ENCODE measurements at places on chromosomes 13 and 19.

DNA sequence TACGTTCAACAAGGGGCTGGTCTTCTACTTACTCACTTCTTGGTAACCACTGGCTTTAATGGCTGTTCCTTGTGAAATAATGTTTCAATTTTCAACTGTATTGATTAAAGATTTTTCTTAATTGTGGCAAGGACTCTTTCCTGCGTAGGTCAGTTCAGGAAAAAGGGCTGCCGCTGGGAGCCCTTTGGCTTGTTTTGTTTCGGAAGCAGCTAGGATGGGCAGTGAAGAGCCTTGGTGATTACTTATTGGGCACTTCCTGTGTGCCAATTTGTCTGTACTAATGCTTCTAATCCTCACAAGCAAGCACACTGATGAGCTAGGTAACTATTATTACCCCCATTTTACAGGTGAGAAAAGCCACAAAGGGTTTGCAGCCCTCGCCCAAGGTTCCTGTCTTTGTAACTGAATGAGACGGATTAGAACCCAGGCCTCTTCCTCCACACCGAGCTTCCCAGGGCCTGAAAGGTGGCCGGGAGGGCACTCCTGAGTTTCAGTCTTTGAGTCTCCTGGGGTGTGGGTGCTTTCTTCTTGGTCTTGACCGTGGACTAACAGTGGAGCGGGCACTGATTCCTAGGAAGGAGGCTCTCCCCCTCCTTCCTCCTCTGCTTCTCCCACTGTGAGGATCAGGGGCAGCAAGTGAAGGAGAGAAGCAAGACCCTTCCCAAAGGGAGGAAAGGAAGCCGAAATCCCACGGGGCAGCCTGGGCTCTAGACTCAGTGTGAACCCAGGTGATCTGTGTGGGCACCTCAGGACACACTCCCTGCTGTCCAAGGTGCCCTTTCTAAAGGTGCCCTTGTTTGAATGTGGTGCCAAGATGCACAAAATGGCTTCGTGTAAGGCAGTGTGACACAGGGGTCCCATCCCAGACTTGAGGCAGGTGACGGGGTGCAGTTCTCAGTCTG is 3.7 kb downstream of the COL4A2 start:
- DNase-seq, result no peak

DNA sequence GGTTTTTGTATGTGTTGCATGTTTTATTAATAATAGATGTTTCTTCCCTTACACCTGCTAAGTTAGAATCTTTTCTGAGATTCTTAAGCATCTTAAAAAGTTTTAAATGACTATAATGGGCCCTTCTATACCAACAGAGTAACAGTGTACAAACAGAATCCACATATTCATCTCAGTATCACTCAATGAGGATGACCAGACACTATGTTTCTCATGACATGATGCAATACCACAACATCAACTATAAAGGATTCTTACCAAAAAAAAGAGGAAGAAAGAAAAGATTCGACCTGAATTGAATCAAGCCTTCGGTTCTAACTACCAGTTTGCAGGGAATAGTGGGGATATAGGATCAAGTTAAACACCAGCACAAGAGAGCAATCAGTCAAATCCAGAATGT is 56.5 kb downstream of the INTS6 start:
- peak; percentile 31 for DNase-seq

- no peak for DNase-seq
These were observed 86.5 kb downstream of the TNFSF11 start for GRCh38 chr13:42660333-42660965.

DNA sequence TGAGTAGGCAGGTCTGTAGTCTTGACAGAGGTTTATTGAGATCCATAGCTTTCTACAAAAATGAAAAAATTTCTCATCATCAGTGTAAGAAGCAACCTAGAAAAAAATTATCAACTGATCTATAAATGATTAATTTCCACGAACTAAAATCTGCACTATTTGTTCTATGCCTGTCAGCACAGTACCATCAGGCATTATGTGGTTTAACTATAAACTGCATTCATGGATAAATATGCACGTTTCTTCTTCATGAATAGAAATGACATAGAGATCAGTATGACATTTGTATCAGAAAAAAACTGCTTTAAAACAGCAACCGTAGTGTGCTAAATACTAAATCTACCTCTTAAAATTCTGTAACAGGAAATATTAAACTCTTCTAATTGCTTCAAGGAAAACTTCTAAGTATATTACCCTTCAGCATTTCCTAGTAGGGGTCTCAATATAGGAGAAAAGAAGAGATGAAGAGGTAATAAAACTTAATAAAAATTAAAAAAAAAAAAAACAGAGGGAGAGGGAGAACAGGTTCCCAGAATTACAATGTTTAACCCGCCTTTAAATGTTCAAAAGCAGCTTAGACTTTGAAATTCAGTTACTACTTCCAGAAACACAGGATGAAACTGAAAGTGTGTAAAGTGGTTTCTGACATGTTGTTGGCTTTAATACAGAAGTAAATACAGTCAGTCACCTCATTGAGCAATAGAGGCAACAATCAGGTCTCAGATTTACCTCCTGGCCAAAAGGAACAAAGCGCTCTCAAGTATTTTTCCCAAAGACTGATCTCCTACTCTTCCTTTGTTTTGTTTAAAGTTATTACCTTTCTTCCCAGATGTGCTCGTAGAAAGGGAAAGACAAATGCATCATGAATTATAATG is 144.4 kb downstream of the DIAPH3 start:
- DNase-seq, result peak; percentile 2

DNA sequence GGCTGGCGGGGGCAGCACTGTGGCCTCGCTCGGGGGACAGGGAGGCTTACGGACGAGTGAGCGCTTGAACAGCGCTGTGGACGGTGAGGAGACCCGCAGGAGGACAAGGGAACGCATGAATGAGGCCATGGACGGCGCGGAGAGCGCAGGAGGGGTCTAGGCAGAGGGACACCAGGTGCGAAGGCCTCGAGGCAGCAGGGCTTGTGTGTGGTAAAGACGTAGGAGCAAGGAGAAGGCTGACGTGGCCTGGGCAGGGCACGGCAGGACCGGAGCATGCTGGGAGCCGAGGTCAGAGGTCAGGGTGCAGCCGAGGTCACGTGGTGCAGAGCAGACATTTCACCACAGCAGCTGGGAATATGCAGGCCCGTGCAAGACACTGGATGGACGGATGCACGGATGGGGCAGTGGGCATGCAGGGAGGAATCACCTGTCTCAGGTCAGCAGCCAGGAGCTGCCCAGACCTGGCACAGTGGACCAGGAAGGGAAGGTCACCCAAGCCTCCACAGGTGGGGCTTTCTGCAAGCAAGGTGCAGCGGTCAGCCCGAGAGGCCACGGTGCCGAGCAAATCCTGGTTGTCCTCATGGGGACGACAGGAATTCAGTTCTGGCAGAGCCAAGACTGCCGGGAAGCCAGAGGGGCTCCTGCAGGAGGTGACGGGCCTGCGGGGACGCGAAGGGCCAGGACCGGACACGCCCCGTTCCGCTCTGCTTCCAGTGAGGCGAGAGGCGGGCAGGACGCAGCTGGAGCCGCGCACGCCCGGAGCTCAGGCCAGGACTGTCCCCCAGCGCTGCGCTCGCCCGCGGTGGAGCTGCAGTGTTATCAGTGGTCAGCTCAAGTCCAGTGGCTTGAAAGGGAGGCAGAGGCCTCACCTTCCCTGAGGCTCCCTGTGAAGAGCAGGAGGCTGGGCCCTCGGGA is 72.2 kb downstream of the RASA3 start:
- no peak for DNase-seq

DNA sequence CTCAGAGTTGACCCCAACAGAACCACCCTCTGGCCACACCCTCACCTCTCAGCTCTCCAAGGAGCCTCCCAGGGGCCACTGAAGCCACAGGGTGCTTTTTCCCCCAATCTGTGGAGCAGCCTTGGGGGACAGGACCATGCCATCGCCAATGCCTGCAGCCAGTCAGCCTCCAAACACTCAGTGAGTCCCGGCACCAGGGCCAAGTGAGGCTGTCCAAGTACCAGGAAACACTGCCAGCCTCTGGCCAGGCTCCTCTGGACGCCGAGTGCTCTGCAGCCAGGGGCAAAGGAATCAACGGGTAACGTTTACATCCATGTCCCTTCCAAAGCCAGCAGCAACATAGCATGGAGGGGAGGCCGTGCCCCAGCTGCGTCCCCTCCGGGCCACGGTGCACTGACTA is 9.5 kb upstream of the COMP start:
- DNase-seq, result no peak

- DNase-seq, result no peak
These were observed 15.9 kb upstream of the RNF17 start for GRCh38 chr13:24748061-24748400.

DNA sequence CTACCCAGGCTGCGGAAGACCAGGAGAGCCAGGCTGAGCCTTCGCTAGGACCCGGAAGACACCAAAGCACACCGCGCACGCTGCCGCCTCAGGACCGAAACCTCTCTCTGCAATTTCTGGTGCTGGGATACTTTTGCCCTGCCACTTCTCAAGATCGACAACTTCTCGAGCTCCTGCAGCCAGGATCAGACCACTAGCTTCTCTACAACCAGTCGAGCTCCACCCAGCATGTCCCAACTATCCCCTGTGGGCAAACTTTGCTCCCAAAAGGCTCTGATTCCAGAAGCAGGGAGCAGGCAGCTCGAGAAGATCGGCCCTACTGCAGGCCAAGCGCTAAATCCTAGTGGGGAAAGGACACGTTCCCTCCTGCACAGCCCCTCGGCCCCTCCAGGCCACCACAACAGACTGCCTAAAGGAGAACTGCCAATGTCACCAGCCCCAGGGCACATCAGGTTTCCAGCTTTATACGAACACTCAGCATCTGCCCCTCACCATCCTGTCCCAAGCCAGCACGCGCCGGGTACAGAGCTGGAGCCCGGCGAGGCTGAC is 979 bp downstream of the AKAP8 start:
- DNase-seq, result no peak

DNA sequence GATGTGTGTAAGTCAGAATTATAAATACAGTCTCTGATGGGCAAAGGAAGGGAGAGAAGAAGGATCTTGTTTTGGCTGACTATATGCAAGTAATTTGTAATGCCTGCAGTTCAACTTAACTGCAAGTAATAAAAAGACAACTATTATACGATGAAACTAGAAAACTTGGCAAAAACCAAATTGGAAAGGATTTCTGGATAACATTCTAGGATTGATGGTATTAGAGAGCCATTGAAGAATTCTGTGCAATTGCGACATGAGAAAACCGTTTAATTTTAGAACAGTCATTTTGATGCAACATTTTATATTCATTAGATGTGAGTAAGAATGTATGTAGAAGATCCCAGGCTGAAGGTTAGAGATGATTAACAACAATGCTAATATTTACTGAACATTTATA is 1334.1 kb downstream of the EFNB2 start:
- DNase-seq, result no peak

GRCh38 chr19:31600731-31601295 is 251.6 kb upstream of the TSHZ3 start:
- no peak for DNase-seq

GRCh38 chr19:44010468-44010867 is 7.7 kb downstream of the ZNF230 start:
- no peak for DNase-seq

DNA sequence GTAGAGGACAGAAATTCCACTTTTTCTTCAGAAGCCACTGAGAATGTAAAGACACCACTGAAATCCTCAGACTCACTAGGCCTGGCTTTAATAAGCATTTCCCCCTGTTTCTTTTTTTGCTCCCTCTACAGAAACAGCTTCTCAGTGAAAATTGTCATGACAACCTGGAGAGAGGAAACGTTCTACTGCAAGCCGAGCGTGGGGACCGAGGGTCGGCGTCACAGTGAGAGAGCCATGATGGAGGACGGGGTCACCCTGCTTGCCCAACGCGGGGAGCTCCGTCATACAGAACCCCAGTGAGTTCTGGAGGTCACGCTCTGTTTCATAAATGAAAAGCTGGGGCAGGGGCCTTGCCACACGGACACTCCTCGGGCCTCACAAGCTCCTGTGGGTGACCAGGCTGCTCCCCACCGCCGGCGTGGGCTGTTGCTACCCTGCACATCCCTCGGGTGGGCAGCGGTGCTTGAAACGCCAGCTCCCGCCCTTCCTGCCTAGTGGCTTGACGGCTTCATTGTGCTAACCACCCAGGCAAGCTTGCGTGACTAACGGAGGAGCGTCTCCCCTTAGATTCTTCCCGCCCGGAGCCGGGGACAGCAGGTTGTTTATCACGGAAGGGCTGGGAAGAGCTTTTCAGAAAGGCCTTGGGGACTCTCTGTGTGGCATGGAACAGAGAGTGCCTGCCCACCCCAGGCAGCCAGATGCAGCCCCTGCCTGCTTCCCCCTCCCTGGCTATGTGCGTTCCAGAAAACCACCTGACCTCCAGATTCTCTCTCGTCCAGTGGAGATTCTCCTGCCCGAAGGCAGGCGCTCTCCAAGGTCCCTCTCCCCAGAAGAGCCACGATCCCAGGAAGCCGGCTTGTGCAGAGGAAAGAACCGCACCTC is 153.6 kb downstream of the KATNAL1 start:
- DNase-seq, result no peak

GRCh38 chr19:54425382-54425723 is 10.1 kb downstream of the TTYH1 start:
- DNase-seq, result no peak

DNA sequence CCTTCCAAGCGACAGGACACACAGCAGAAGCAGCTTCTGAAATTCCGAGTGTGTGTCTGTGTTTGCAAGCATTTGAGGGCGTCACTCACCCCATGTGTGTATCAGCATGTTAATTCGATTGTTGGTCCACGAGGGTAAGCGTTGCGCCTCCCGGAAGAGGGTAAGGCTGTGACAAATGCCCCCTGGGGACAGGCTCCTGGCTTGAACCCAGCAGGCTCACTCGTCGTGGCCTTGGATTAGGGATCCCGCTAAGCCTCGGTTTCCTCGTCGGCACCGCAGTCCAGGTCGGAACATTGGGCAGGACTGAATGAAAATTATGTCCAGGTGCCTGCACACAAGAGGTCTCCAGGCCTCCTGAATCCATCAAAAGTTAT is 606 bp upstream of the STXBP2 start:
- no peak for DNase-seq

- no peak for DNase-seq
These were observed 18.3 kb upstream of the UGGT2 start for GRCh38 chr13:96071504-96071903.

- DNase-seq, result no peak
These were observed 3.7 kb downstream of the RUBCNL start for GRCh38 chr13:46383383-46383782.

GRCh38 chr13:79912403-79912802 is 428.5 kb downstream of the SPRY2 start:
- no peak for DNase-seq

- DNase-seq, result peak; percentile 82
These were observed at the start of gene LYL1 for GRCh38 chr19:13102666-13103580. TSS of gene LYL1 (minus strand) at chr19:13102858. CDS start at chr19:13101171, 1,687 bp downstream.

- no peak for DNase-seq
These were observed 28.9 kb downstream of the SOX21 start for GRCh38 chr13:94683409-94683808.

DNA sequence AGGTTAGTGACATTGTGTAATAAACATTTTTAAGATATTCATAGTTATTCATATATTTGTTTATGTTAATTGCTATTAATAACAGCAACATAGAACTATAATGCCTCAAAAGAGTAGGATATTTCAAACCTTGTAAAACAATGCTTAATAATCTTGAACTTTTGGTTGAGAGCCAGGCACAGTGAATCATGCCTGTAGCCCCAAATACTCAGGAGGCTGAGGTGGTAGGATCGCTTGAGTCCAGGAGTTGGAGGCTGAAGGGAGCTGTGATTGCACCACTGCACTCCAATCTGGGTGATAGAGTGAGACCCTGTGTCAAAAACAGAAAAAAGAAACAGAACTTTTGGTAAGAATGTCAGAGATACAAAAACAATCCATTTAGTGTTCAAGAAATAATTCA is 213.9 kb upstream of the SLITRK1 start:
- DNase-seq, result no peak

All from pons (tissue), 1 donor.